ENCODE measurements at places on chromosomes 16 and 17.

GRCh38 chr17:62987136-62987535 is 21.1 kb downstream of the TANC2 start:
- no peak for DNase-seq

GRCh38 chr17:76082326-76083251 is 3.6 kb downstream of the ZACN start:
- no peak for DNase-seq

GRCh38 chr17:48064638-48065037 is 16.5 kb downstream of the NFE2L1 start:
- no peak for DNase-seq

- no peak for DNase-seq
These were observed 109.0 kb upstream of the CACNG5 start for GRCh38 chr17:66725956-66726355.

DNA sequence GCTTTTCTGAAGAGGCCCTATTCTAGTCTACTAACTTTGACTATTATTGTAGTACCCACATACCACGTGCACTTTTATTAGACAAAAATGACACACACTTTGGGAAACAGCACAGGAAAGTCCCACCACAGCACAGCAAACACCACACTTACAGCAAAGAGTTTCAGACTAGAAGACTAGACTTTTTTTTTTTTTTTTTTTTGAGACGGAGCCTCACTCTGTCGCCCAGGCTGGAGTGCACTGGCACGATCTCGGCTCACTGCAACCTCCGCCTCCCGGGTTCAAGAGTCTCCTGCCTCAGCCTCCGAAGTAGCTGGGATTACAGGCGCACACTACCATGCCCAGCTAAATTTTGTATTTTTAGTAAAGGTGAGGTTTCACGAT is 20.1 kb downstream of the YWHAE start:
- DNase-seq: no peak

- no peak for DNase-seq
These were observed 3.5 kb downstream of the MED1 start for GRCh38 chr17:39447561-39447960.

DNA sequence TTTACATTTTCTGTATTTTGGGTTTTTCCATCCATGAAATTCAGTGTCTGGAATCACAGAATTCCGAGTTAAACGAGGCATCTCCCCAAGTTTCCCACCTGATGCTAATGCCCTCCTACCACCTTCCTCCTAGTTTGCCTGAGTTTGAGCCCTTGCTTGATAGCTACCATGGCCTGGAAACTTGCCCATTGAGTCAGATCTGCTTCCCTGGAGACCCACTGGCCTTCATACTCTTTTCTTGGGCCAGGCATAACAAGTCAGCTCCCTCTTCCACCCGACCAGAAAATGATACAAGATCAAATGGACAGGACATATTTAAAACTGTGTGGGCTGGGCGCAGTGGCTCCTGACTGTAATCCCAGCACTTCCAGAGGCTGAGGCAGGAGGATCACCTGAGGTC is 10.2 kb downstream of the SETD1A start:
- no peak for DNase-seq

DNA sequence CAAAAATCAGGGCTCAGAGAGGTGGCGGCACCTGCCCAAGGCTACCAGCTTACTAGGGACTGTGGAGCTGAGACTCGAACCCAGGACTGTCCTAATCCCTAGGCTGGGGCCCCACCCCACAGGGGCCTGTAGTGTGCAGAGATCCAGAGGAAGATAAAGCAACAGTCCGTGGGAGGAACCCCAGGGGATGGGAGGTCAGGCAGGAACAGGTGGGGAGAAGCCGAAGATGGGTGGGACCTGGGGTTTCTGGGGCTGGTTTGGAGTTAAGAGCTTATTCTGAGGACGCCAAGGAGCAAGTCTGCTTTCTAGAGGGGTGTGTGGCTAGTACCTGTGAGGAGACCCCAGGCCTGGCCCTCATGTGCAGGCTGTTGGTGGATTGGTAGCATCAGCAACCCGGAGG is 14.9 kb downstream of the C16orf74 start:
- no peak for DNase-seq

DNA sequence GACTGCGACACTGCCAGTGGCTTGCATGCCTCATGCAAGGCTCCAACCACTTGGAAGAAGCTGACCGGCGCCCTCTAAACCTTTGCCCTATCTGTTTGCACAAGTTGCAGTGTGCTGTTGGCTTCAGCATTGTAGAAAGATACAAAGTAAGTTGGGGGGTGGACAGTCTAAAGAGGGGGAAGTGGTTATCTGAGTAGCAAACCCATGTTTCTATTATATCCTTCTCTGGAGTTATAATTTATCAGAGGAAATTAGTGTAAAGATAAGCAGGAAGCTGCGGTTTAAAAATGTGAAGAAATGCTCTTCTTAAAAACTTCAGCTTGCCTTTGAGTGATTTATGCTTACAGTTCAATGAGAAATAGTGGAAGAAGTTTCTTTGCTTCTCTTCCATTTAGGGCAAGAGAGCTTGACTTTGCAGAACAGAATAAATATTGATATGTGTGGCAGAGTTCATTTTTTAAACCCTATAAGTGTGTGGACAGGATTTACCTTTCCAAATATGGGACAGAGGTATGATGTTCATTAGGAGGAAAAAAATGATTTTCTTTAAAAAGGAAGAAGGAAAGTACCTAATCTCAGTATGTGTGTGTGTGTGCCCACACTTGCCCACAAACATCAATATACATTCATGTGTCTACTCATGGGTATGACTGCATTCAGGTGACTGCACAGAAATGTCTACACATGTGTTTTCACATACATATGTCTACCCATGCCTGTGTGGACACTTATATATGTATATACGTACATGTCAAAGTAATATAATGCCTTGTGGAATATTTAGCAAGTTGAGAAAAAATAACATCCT is 8.1 kb downstream of the AMZ2 start:
- DNase-seq: no peak

GRCh38 chr16:12612598-12613101 is 191.0 kb downstream of the CPPED1 start:
- DNase-seq: peak; percentile 83

GRCh38 chr16:61569028-61569427 is 467.2 kb downstream of the CDH8 start:
- no peak for DNase-seq

- no peak for DNase-seq
These were observed 4.0 kb upstream of the SMTNL2 start for GRCh38 chr17:4580291-4580690.

Data from LoVo (cell line).